ENCODE measurements at places on chromosomes 11 and 22. TPM values are rescaled to one million over a fixed set of nuclear protein-coding genes. Genes with fewer than 3 reads are reported as not detected.

ANKK1 gene
- 1.6 TPM for total RNA-seq

BRSK2 gene
- total RNA-seq = 0.22 TPM

MPPED2 gene
- total RNA-seq = 0.96 TPM

FDXACB1 gene
- 3.9 TPM for total RNA-seq

GRCh38 chr22:45308957-45309421, 745 bp upstream of the FAM118A start:
- peak; percentile 49 for DNase-seq

DNA sequence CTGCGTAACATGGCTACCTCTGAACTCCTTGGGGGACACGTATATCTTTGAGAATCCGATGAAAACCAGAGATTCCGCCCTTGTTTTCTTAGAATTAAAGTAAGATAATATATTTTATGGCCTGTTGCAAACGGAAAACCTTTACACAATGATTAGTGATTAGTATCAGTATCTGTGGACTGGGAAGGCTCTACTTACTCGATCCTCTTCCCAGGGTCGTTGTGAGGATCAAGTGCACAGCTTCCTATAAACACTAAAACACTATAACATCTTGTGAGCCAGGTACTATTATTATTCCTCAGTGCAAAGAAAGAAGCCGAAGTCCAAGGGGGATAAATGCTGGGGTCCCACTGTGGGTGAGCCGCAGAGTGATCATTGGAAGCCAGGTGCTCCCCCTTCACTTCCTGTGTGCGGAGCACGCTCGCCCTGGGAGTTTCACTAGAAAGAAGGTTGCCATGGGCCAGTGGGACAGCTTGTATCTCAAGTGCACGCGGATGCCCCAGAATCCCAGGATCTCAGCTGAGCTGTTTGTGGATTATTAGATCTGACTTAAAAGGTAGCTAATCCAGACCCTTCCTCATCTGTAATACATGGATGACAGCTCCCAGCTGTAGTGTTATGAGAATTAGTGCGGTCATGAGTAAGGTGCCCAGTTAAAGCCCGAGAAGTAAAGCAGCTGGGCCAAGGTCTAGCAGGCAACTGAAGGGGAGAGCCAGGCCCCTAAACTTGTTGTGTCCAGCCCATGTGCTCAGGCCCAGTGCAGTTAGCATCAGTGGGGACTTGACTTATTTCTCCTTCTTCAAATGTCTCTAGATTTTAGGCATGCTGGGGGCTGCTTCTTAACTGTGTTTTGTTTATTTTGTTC, 839 bp downstream of the CBY1 start:
- DNase-seq = peak; percentile 58

- no peak for DNase-seq
Observed at GRCh38 chr22:19812910-19813309, 41.8 kb downstream of the GNB1L start.

DNA sequence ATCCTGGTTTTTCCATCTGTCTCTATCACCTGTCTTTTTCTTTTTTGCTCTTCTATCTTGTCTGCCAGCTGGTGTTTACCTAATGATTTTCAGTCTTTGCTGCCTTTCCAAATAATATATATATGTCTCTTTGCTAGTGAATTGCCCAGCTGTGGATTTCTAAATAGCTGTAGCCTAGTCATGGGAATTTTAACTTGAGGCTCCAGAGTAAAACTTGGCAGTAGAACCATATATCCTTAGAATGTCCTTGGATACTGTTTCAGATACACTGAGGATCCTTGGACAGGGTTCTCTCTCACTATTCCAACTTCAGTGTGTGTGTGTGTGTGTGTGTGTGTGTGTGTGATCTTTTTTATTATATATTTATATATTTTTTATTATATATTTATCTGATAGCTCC, 2285.3 kb downstream of the LRRC4C start:
- DNase-seq = no peak

DNA sequence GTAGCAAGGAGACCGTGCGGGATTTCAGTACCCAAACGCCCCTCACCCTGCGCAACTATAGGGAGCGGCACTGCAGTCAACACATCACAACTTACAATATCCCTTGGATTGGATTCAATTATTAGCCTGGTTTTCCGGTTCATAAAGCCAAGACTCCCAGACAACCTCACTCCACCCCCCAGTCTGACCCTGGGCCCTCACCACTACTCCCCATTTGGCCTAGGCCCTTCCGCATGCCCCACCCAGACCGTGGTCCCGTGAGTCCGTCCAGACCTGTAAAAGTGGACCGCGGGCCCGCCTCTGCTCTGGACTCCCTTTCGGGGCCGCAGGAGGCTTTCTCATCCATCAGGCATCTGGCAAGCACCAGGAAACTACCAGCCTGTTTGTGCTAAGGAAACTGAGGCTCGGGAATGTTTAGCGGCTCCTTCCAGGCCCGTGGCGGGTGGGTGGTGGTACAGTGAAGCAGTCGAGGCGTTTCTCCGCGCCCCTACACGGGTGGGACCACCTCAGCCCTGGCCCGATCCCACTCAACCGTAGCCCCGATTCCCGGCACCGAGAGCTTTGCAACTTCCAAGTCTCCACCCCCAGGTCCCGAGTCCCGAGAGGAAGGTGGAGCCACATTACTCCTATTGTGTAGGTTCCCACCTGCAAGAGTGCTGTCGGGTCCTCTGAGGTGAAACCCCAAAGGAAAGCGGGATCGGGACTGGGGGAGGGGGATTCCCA, 679 bp upstream of the DPP3 start:
- DNase-seq = no peak

GRCh38 chr22:20149257-20150250, 1.3 kb downstream of the CCDC188 start:
- DNase-seq = no peak

GRCh38 chr11:128528294-128528693, 59.1 kb downstream of the ETS1 start:
- DNase-seq = no peak

GRCh38 chr22:45563362-45564040, 60.8 kb downstream of the FBLN1 start:
- DNase-seq = no peak

- DNase-seq = no peak
Observed at GRCh38 chr22:39534092-39534506, 1.6 kb upstream of the RPS19BP1 start.

GRCh38 chr22:39852799-39853198, 40.8 kb downstream of the ENTHD1 start:
- no peak for DNase-seq

DNA sequence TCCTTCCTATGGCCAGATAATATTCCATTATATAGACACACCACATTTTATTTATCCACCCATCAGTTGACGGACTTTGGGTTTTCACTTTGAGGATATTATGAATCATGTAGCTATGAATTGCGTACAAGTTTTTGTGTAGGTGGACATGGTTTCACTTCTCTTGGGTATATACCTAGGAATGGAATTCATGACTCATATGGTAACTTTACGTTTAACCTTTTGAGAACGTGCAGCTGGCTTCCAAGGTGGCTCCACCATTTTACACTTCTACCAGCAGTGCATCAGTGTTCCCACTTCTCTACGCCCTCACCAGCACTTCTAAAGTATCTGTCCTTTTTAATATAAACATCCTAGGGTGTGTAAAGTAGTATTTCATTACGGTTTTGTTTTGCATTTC, 112.0 kb downstream of the PLEKHA7 start:
- DNase-seq = no peak

DNA sequence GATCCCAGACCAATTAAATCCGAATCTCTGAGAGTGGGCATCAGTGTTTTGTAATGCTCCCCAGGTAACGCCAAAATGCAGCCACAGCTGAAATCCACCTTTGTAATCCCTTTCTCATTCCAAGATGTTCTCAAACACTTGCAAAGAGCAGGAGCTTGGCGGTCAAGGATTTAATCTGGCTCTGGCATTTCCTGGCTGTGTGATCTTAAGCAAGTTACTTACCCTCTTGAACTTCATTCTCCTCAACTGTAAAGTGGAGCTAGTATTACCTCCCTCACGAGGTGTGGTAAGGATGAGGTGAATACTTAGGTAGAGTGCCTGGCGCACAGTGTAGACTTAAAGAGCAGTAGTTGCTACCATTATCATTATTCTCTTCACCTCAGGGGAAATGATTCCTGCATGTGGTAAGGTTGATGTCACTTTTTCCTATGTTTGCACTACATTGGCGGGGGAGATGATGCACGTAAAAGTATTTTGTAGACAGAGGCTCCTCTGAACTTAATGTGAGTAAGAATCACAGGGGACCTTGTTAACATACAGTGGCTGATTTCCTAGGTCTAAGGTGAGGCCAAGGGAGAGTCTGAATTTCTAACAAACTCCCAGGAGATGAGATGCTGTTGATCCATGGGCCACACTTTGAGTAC, 210.4 kb upstream of the PITPNB start:
- DNase-seq = no peak

GRCh38 chr11:7673724-7674434, 579 bp upstream of the CYB5R2 start:
- no peak for DNase-seq

All from CD4-positive, alpha-beta T cell (primary cell).